ENCODE measurements at places on chromosomes 12 and 14.

GRCh38 chr12:87870061-87870460, 159.1 kb downstream of the C12orf50 start:
- DNase-seq = no peak

- no peak for DNase-seq
These were observed 104.5 kb upstream of the AMIGO2 start for GRCh38 chr12:47184229-47184628.

GRCh38 chr12:110807640-110808039, 39.1 kb upstream of the CCDC63 start:
- no peak for DNase-seq

DNA sequence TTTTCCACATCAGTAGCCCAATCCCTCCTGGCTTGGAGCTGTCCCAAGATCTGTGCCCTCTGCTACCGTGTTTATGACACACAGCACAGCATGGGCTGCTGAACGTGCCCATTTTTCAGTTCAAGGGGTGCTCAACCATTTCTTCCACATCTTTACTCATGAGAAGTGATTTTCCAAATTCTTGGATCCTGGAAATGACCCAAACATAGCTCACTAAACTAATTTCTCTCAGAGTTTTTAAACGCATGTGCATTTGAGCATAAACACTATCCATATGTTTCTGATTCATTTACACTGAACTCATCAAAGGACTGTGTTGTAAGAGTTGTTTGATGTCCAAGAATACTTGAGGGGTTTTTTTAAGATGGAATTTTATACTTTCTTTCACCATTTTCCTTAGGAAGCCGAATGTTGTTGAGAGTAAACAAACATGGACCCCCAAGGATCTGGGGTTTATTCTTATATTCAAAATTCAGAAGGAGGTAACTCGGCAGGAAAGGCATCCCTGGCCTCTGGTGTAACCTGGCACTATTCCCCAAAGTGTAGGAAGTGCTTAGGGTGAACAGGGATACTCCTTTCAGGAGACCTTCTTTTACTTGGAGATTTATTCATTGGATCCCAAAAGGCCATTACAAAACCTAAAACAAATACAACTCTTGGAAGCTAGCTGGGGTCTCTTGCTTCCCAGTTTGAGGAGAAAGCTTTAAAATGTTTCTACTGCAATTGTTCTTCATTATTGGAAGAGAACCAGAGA, 215.0 kb downstream of the BMP4 start:
- DNase-seq = no peak

- no peak for DNase-seq
These were observed 149.5 kb upstream of the SLC38A2 start for GRCh38 chr12:46522071-46522470.

DNA sequence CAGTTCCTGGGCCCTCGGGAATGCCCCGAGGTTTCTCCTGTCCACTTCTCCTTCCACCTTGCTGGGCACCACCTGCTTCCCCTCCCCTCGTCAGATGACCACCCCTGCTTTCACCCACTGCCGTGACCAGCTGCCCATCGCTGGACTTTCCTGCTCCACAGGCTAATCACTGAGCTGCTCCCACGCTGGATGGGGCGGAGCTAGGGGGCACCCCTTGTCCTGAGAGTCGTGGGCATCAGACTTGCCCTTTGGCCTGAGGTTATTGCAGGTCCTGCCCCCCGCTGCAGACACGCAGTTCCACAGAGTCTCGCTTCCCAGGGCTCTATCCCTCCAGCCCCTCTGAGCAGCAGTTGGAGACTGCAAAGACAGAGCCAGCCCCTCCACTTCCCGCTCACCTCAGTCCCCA, 427 bp downstream of the SLC6A12 start:
- DNase-seq = no peak

DNA sequence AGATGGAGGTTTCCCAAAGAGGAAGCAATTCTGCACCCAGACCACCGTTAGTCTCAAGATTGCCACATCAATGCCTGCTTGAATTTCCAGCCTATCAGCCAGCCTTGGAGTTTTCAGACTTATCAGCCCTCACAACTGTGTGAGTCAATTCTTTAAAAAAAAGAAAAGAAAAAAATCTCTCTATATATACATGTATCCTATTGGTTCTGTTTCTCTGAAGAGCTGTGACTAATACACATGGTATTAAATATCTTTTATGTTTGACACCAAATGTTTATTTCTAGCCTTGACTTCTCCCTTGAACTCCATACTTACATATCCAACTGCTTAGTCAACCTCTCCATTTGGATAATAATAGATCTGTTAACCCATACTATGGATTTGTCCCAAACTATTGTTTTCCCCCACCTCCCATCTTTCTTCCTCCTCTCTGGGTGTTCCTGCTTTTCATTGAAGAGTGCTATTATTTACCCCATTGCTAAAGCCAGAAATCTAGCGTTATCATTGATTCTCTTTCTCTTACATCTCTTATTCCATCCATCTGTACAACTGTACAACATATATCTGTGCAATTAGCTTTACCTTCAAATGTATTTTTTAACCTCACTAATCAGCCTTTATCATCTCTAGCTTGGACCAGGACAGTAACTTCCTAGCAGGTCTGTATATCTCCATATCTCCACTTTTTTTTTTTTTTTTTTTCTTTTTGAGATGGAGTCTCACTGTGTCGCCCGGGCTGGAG, 22.7 kb upstream of the EID3 start:
- no peak for DNase-seq

GRCh38 chr14:76696791-76697190, 64.5 kb upstream of the VASH1 start:
- DNase-seq = no peak

GRCh38 chr12:108584456-108585065, 13.3 kb downstream of the TMEM119 start:
- DNase-seq = no peak

GRCh38 chr14:20498622-20499021, 6.7 kb upstream of the RNASE10 start:
- no peak for DNase-seq

DNA sequence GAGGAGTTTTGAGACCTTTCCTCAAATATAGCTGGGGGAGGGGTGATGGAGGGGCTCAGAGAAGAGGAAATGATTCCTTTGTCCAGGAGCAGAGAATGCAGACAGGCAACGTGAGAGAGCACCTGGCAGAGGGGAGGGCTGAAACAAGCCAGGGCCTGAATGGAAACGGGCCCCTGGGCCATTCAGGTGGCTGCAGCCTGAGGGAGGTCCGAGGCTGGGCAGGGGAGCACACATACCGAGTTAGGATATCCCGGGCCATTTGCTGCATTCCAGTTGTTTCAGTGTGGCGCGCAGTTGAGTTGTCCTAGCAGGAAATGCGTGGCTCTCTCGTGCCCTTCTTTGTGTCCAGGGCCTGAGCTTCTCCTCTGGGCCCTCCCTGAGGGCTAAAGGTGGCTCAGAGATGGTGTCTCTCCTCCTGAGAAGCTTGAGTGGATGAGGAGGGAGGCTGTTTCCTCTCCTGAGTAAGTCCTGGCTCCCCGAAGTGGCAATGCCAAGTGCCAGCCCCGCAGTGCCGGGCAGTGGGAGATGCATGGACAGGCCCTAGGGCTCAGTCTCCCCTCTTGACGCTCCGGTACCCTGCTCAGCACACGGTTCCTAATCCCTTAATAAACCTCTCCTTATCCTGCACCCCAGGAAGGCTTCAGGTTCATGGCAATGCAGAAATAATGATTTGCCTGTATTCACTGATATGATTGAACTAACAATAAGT, 85.5 kb upstream of the VRK1 start:
- no peak for DNase-seq

GRCh38 chr12:58163021-58163420, 221.7 kb downstream of the ATP23 start:
- no peak for DNase-seq

- no peak for DNase-seq
These were observed 58.0 kb upstream of the PARP11 start for GRCh38 chr12:3931206-3931605.

- no peak for DNase-seq
These were observed 283.5 kb downstream of the GLT1D1 start for GRCh38 chr12:129136694-129137325.

- DNase-seq = no peak
These were observed 769.0 kb upstream of the ALG10B start for GRCh38 chr12:37547611-37548010.

DNA sequence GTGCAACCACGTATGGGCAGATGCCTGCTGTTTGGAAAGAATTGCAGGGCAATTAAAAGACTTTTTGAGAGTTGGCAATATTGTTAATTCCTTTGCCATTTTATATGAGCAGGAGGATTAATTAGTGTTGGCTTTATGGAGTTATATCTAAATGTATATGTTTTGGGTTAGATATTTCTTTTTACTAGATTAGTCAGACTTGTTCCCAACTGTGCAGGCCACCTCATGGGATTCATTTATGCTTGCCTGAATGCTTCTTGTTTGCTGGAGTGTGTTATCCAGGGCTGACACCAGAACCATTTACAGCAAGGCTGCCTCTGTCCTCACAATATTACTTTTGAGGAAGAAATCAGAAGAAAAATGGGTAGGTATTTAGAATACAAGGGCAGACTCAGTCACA, 192.5 kb downstream of the KTN1 start:
- DNase-seq = no peak

- DNase-seq = no peak
These were observed 108.7 kb downstream of the BCAT1 start for GRCh38 chr12:24840046-24840800.

DNA sequence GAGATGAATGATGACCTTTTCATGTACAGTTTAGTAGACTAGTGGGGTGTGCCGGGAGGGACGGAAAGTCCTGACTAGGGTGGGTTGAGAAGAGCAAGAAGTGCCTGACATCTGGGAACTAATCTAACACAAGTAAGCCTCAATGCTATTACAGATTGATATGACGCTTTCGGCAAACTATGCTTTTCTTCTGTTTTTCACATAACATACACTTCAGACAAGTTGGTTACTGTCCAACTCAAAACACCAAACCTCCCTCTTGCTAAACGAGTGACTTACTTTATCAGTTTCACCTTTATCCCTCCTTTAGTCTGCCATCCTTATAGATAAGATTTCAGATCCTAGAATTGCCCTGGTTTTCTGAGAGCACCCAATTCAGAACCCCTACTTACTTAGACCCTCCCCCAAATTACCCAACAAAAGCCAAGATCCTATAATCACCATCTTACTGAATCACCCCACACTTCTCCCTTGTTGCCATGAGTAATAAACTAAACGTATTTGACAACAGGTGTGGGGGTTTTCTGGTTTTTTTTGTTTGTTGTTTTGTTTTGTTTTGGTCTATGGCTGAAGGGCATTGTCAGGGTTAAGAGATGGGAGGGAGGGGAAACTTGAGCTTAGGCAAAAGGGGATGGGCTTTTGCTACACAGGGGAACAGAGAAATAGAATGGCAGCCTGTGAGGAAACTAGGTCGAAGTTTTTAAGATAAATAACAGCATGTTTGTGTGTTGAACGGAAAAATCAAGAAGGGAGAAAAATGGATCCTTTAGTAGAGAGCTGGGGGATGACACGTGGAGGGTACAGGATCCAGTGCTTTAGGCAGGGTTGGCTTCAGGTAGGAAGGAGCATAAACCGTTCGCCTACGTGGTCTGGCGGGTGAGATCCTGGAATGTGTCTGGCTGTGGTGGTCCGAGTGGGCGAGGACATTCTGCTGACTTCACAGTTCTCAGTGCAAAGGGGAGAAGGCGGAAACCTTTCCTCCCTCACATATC, 6.1 kb upstream of the PSMA3 start:
- no peak for DNase-seq

DNA sequence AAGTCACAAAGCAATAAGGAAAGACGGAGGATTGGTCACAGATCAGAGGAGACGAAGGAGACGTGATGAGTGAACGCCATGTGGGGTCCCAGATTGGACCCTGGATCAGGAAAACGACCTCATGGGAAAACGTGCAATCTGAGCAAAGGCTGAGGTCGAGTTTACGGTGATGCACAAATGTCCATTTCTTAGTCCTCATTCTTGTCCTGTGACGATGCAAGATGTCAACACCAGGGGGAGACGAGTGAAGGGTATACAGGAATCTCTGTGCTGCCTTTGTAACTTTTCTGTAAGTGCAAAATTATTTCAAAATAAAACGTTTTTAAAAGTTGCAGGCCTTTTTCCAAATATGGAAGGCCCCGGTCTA, 329.8 kb downstream of the MED13L start:
- no peak for DNase-seq

- no peak for DNase-seq
These were observed 264.0 kb downstream of the FUT8 start for GRCh38 chr14:65676361-65677014.

- no peak for DNase-seq
These were observed 333.8 kb downstream of the PDZRN4 start for GRCh38 chr12:41521872-41522379.

DNA sequence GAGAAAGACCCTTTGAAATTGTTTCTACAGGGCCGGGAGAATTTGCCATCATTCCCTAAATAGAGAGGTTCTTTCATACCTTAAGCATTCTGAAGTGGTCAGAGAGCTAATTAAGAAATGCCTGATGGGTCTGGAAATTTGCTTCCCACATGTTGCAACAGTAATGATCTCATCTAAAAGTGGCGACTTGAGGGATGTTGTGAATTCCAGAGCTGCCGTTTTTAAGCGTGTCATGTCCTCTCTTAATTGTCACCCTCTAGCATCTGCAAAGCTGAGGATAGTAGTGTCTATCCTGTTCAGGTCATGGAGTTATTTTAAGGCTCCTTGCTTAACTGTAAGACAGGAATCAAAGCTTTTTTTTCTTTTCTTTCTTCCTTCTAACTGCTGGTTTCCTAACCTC, 60.4 kb downstream of the FOS start:
- DNase-seq = no peak

DNA sequence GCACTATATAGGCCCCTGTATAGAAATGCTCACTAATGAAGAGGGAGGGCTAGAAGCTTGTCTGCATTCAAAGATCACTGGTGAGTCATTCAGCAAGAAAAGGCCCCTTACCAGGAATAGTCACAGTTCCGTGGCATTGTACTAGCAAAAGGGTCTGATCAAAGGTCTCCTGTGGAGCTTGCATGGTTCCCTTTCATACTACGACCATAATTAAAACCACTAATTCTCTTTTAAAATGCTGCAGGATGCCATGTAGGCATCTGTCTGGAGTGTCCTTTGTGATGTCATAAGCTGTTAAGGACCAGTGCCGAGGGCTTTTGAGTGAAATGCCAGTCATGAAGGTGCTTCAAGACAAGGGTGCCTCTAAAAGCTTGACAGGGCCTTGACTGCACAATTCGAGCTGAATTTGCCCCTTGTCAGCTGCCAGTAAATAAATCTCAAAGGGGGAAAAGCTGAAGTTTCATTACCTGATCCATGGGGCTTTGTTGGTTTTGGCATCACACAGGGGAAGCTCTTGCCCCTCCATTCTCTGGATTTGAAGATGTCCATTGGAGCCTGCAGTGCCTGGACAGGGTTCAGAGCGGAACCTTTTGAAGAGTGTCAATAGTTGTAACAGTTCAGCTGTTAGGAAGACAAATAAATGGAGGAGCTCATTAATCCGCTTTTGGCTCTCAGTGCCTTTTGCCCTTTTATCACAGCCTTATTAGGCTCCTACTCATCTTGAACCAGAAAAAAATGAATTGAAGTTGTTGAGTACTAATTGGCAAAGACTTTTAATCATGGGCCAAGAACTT, 69.1 kb downstream of the TMEM260 start:
- no peak for DNase-seq

DNA sequence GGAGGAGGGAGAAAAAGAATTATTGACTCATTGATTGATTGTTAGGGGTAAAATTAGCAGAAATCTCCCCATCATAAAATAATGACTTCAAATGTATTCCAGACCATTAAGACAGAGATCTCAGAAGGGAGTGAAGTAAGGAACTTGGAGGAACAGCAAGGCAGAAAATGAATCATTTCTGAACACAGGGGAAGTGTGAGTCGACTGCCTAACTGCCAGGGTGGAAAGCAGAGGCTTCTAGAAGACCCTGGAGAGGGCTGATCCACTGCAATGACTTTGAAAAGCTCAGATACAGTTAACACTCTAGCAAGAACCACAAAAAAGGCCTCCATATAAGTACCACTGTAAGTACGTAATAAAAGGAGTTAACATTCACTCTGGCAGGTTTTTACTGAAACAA, 9.7 kb downstream of the GLTP start:
- DNase-seq = no peak

All from NCI-H1930 (cell line).